ENCODE measurements at places on chromosomes 16 and 17.

GRCh38 chr17:80981062-80981902 is 10.4 kb upstream of the CHMP6 start:
- no peak for DNase-seq

DNA sequence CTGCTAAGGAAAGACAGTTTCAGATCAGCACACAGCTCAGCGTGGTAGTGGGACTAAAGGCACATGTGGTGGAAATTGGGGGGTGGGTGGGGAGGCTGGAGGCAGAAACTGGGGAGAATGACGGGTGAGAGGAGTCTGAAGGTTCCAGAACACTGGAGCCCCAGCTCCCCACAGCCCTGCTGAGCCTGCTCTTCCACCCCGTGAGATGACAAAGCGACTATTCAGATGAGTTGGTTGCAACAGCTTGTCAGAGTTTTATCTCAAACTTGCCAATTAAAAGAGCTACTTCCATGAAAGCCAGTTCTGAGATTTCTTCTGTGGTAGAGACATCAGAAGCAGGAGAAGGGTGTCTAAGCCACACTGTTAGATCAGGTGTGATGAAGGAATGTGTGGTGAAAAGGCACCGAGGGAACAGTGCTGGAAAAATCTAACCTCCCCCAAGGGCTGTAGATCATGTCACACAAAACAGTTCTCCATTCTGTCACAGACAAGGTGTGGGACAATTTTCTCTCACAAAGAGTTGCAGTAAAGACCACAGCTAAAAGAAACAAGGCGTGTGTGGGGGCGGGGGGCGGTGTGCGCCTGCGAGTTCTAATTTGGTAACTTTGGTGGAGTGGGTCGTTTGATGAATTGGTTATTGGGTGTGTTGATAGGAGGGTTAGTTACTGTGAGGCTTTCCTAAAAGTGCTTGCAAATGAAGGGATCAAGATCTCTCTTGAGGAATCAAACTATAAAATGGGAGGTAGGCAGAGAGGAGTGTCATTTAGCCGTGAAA is 39.0 kb downstream of the CCDC182 start:
- peak; percentile 57 for DNase-seq

- no peak for DNase-seq
These were observed 17.4 kb downstream of the CNTNAP4 start for GRCh38 chr16:76294396-76295214.

DNA sequence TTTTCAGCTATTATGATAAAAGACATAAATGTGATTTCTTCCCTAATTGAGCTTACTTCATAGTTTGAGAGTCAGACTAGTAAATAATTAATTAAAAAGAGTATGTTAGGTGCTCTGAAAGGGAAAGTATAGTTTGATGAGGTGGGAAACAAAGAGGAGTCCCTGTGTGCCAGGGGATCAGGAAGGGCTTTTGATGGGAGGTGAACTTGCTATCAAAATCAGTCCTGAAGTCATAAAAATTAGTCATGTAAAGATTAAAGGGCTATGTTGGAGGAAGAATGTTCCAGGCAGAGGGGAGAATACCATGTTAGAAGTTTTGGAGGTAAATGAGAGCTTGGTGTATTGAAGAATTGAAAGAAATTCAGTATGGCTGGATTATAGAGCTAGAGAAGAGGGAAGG is 31.0 kb downstream of the NFAT5 start:
- no peak for DNase-seq

DNA sequence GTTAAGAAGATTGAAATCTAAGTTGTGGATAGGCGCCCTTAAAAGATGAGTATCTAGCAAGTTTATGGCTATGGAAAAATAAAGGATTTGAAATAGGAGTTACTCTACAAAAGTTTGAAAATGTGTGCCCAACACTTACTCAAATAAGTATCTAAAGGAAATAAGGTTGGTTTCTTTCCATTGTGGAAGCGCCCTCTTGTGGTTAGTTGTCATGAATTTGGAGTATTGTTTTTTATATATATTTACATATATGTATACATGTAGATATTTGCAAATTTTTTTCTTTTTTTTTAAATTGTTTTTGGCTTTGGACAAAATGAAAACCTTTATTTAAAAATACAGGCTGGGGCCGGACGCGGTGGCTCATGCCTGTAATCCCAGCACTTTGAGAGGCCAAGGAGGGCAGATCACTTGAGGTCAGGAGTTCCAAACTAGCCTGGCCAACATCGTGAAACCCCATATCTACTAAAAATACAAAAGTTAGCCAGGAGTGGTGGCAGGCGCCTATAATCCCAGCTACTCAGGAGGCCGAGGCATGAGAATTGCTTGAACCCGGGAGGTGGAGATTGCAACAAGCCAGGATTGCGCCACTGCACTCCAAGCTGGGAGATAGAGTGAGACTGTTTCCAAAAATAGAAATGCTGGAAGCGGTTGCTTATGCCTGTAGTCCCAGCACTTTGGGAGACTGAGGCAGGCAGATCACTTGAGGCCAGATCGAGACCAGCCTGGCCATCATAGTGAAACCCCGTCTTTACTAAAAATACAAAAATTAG is 24.0 kb upstream of the VPS4A start:
- DNase-seq: peak; percentile 72

- no peak for DNase-seq
These were observed 35.1 kb upstream of the CREBBP start for GRCh38 chr16:3915426-3916260.

GRCh38 chr17:79090443-79091225 is 16.0 kb downstream of the ENGASE start:
- peak; percentile 28 for DNase-seq

- DNase-seq: no peak
These were observed 52.5 kb upstream of the DHX40 start for GRCh38 chr17:59512844-59513385.

GRCh38 chr16:75319513-75320411 is 68.3 kb upstream of the BCAR1 start:
- DNase-seq: peak; percentile 27

GRCh38 chr16:56607109-56607618 is 1.2 kb upstream of the MT2A start:
- peak; percentile 99 for DNase-seq

- peak; percentile 59 for DNase-seq
These were observed 92.2 kb upstream of the CDH11 start for GRCh38 chr16:65213866-65214595.

DNA sequence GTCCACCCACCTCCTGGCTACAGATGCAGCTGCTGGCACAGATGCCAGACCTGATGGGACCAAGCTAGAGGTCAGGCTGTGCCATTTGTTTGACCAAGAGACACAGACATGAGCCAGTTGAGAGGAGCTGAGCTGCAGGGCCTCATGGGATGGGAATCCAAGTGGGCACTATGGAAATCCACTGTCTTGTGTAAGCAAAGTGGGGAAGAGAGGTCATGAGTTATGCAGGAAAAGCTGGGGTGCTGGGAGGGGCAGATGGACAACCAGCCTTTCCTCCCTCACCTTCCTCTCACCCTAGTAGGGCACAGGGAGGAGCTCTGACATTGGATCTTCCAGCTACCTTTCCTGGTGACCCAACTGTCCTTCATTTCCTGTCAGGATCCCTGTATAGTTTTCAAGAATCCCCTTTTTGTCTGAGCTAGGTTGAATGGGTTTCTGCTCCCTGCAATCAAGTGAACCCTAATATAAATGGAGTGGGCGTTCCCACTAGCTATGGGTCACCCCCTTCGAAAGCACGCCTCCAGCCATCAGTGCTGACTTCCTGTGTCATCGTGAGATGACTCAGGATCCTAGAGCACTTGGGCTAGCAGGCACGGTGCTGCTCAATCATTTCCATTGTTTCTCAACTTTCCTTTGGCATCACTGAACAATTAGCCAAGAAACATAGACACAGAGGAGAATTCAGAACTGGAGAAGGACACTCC is 13.6 kb downstream of the ATPAF2 start:
- peak; percentile 93 for DNase-seq

Data from epithelial cell of esophagus (primary cell).